SJSA1 (cell line): ENCODE measurements at places on chromosomes 12 and 14. TPM values are rescaled to one million over a fixed set of nuclear protein-coding genes. Genes with fewer than 3 reads are reported as not detected.

TCL1A gene
- not detected in 2 replicates for total RNA-seq

KRT81 gene
- 0.13 TPM in 1 of 2 replicates, not detected in the other for total RNA-seq

NAV3 gene
- 25.0 and 58.0 TPM in 2 replicates for total RNA-seq

BICDL1 gene
- total RNA-seq = not detected in 2 replicates

RAD51AP1 gene
- total RNA-seq = 110 and 113 TPM in 2 replicates

KCNH3 gene
- 0.08 and 0.53 TPM in 2 replicates for total RNA-seq

CLEC1B gene
- not detected in 2 replicates for total RNA-seq
